ENCODE measurements at places on chromosomes 5 and 9.

- peak; percentile 26 for DNase-seq
Observed at GRCh38 chr5:54455413-54456157, at the start of gene HSPB3. Gene HSPB3 (plus strand): TSS chr5:54455699. CDS start chr5:54455790, 91 bp downstream.

DNA sequence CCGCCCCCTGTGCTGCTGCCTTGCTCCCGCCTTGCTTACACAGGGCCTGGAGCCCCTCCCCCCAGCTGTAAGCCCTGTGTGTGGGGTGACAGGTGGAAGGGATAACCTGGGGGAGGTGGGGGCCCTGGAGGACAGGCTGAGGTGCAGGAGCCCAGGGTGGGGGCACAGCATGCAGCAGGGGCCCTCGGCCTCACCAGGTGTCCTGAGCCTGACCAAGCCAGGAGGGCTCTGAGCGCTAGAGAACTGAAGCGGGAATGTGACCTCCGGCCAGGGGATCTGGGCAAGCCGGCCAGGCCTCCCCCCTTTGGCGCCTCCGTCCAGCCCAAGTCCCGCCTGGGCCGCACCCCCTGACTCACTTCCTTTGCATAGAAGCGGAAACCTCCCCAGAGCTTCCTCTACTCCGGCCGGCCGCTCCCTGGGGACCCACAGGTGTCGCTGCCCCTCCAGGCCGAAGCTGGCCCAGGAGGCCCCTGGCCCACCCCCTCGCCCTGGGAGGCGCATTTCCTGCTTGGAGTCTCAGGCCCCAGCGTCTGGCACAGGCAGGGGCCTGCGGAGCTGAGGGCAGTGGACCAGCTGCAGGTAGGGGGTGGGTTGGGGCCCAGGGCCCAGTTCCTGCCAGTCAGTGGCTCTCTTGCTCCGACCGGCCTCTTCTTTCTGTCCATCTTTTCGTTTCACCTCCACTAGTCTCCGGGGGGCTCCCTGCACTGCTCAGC lies at the start of gene TOR4A:
Gene TOR4A (plus strand): TSS at position 398 of the 713 bp plus-strand sequence. CDS start 964 bp downstream, outside the sequence.
- DNase-seq = peak; percentile 99

- DNase-seq = no peak
Observed at GRCh38 chr5:33291216-33292000, 149.4 kb upstream of the TARS1 start.

DNA sequence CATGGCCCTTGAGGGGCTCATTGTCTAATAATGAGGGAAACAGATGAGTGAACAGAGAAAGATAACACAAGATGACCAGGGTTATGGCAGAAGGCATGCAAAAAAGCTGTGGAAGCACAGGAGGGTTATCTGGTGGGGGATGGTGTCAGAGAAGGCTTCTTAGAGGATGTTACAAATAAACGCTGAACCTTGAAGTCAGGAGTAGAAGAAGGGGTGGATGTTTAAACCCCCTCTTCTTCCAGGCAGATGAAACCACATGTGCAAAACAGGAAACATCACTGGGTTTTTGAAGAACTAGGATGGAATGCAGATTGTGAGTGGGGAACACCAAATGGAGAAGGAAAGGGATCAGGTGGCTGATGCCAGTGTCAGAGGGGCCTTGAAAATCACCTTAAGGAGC lies 41.8 kb upstream of the NR5A1 start:
- no peak for DNase-seq

DNA sequence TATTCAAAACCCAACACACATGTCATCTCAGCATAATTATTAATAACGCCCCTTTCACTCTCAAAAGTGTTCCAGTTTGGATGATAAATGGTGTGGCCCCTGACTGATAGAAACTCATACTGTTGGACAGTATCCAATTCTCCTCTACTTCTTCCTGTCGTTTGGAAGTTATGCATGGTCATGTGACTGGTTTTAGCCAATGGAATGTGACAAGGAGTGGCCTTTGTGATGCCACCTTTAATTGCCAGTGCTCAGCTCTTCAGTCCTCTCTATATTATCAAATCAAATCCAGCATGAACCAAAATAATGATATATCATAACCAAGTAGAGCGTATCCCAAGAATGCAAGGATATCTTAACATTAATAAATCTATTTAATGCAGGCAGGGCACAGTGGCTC lies 117.8 kb upstream of the SPIN1 start:
- DNase-seq = no peak

- peak; percentile 41 for DNase-seq
Observed at GRCh38 chr5:112548246-112548881, 129.3 kb upstream of the EPB41L4A start.

DNA sequence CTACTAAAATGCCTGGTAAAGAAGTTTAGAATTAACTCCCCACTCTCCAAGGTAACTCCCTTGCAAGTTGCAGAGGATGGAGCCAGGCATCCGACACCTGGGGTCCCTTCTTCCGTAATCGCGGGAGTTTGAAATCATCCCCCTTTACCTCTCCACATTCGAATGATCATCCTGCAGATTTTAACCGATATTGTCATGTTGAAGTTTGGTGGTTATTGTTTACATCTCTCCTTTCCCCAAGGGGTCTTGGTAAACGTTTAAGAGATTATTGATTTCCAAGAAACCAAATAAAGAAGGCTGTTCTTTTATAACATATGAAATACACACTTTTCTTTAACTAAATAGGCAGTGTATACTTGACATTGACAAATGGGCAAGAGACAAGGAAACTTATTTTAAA lies 26.7 kb downstream of the NR2F1 start:
- DNase-seq = no peak

- DNase-seq = peak; percentile 63
Observed at GRCh38 chr9:137453643-137454081, 5.5 kb downstream of the NSMF start.
